Thoracic aorta (tissue), 2 donors: ENCODE measurements at places on chromosomes 7 and 10. TPM values are rescaled to one million over a fixed set of nuclear protein-coding genes. Genes with fewer than 3 reads are reported as not detected.

The AKR1C3 gene
- 77.4 TPM for total RNA-seq

The MYL10 gene
- total RNA-seq, result not detected

The C7orf57 gene
- not detected for total RNA-seq

The CALML5 gene
- not detected for total RNA-seq

The LRIT1 gene
- total RNA-seq, result not detected

The SLC26A4 gene
- total RNA-seq, result 1.5 TPM

DNA sequence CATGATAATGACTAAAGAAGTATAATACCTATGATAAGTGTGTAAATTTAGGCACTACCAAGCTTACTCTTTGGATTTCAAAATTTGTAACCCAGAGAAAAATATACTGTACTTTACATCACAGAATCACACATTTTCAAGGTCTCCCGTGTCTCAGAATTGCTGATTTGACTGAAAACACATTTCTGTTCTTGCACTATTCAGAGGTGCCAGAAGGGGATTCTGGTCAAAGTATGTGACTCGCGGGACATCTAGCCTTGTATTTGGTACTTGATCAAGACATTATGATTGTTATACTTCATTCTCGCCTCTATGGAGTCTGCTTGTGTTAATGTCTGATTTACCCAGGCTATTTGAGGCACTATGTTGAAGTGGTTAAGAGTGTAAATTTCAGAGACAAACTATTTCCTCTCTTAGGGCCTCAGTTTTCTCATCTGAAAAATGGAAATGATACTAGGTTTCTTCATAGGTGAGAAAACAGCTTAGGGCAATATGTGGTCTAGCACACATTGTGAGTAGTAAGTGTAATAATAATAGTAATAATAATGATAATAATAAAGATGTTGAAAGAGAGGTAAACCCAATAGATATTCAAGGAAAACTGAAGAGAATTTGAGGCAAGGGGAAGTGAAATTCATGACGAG is 320.4 kb downstream of the RNLS start:
- H3K36me3 ChIP-seq, result no peaks in the 10 kb centered on the region
- H3K4me3 ChIP-seq, result no peak overlapping the region
- H3K27me3 ChIP-seq, result no peaks in the 10 kb centered on the region
- peaks cover 5% of the 10 kb centered on the region for H3K4me1 ChIP-seq

- peaks cover 3% of the 10 kb centered on the region for H3K4me1 ChIP-seq
- H3K36me3 ChIP-seq, result no peaks in the 10 kb centered on the region
- DNase-seq, result no peak
- H3K27me3 ChIP-seq, result no peaks in the 10 kb centered on the region
These were observed 29.7 kb downstream of the KIAA1217 start for GRCh38 chr10:24238519-24239247.

DNA sequence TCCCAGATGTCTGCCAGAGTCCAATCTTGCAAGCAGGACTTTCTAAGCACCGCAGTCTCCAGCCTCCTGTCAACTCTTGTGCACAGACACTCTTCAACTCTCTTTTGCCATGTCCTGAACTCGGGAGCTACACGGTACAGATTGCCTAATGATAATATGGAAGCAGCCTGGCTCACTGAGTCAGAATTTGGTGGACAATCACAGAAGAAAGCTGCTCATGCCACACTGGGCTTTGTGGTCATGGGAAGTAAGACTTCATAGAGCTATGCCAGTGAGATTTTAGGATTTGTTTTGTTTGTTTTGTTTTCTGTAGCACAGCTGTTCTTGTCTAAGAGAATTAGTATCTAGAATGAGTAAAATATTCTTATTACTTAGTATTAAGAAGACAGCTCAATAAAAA is 144.1 kb upstream of the PRSS58 start:
- no peaks in the 10 kb centered on the region for H3K27me3 ChIP-seq
- no peak overlapping the region for H3K4me3 ChIP-seq
- H3K27ac ChIP-seq, result no peak overlapping the region
- H3K36me3 ChIP-seq, result no peaks in the 10 kb centered on the region
- DNase-seq, result no peak

DNA sequence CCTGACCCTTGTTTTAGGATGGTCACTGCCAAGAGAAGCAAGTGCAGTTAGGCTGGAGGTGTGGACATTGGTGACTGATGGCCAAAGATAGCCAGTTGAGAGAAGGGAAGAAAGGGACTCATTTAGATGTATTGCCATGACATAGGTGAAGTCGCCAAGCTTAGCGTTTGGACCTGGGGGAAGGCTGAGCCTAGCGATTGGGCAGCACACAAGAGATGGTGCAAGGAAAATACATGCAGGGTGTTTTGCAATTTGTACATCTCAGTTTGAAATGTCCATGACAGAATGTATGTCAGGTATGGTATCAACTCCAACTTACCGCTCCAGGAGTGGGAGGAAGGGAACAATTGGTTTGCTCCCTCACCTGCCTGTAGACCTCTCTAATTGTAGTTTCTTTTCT is 134.3 kb downstream of the MAPK8 start:
- DNase-seq, result no peak
- no peaks in the 10 kb centered on the region for H3K27me3 ChIP-seq
- H3K4me1 ChIP-seq, result no peaks in the 10 kb centered on the region
- H3K27ac ChIP-seq, result no peak overlapping the region
- H3K4me3 ChIP-seq, result no peak overlapping the region
- H3K36me3 ChIP-seq, result no peaks in the 10 kb centered on the region

- DNase-seq, result no peak
- H3K36me3 ChIP-seq, result no peaks in the 10 kb centered on the region
- peaks cover 6% of the 10 kb centered on the region for H3K4me1 ChIP-seq
- H3K27me3 ChIP-seq, result no peaks in the 10 kb centered on the region
- peak within 1 kb of the TSS; percentile 90 for H3K4me3 ChIP-seq
- no peak within 1 kb of the TSS for H3K27ac ChIP-seq
These were observed at the start of gene TET1 for GRCh38 chr10:68560186-68560942. TET1 (plus strand) TSS chr10:68560337; CDS start chr10:68572339, 12,002 bp downstream.

DNA sequence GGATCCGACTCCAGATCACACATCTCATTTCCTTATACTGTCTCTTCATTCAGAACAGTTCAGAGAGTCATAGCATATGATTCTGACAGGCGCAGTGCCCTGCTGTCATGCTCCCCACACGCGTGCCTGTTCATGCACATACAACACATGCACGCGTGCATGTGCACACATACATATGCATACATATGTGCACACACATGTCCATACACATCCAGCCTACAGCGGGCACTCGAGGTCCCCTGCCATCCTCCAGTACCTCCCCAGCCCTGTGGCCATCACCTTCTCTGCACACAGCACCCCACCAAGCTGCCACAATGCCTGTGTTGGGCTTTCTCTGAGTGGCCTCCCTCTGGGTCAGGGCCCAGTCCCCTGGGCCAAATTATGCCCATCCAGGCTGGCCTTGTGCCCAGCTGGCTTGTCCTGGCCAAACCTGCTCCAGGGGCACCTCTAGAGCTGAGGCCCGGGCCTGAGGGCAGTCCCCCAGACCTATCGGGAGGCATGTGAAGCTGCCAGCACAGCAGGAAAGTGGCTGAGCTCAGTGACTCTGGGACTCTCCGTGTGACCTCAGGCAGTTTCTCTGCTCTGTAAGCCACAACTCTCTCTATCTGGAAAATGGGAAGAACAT is 49.4 kb upstream of the RET start:
- H3K4me1 ChIP-seq, result no peaks in the 10 kb centered on the region
- no peak overlapping the region for H3K4me3 ChIP-seq
- DNase-seq, result no peak
- no peak overlapping the region for H3K27ac ChIP-seq
- H3K36me3 ChIP-seq, result no peaks in the 10 kb centered on the region
